HS-27A (cell line): ENCODE measurements at places on chromosomes 5 and 9.

- no peak for DNase-seq
Observed at GRCh38 chr5:142931896-142932686, 161.9 kb downstream of the ARHGAP26 start.

- DNase-seq: no peak
Observed at GRCh38 chr5:14168144-14168792, 25.1 kb downstream of the TRIO start.

DNA sequence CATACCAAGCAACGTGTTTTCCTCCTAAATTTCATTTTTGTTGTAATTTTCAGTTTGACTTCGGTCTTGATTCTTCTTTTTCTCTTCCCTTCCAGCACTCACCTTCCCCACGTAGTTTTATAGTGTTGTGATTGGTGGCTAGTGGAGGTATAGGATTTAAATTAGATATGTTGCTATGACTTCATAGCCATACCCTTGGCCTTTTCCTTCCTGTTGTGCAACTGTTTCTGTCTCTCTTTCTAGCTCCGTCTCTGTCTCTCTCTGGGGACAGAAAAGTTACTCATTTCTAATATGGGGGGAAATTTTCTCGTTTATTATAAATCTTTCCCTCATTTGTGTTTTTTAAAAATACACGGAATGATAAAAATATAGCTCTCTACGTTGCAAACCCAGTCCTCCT, 20.6 kb upstream of the C5orf24 start:
- DNase-seq: no peak

- DNase-seq: no peak
Observed at GRCh38 chr9:131618071-131618479, 72.8 kb downstream of the PRRT1B start.

GRCh38 chr9:99466781-99467180, 244.7 kb downstream of the SEC61B start:
- DNase-seq: no peak

GRCh38 chr9:116565986-116566385, 121.1 kb upstream of the TRIM32 start:
- DNase-seq: no peak

DNA sequence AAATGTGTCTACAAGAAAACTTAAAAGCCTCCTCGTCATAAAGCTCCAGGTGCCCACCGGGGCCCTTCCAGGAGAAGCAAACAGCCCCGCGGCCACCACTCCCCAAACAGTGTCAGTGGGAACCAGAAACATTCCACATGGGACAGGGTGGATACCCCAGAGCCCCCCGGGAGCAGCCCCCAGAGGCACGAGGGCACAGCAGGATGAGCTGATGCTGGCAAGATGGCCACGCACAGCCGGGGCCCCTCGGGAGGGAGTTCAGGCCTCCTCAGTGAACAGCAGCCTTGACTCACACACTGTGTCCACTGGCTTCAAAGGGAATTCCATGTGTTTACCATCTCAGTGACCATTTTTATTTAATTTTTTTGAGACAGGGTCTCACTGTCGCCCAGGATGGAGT, 10.5 kb downstream of the EXD3 start:
- no peak for DNase-seq
